Motor neuron (in vitro differentiated cells): ENCODE measurements at places on chromosomes 12 and 14. TPM values are rescaled to one million over a fixed set of nuclear protein-coding genes. Genes with fewer than 3 reads are reported as not detected.

- peak; percentile 7 for ATAC-seq
Observed at GRCh38 chr12:6818222-6818621, 3.4 kb upstream of the GPR162 start.

DNA sequence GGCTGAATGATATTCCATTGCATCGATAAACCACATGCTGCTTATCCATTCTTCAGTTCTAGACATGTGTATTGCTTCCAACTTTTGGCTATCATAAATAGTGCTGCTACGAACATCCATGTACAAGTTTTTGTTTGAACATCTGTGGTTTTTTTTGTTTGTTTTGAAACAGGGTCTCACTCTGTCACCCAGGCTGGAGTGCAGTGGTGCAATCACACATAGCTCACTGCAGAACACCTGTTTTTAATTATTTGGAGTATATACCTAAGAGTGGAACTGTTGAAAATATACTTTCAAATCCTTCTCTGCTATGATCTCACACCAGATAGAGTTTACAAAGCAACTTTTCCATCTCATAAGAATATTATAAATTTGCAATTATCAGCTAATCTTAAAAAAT, 124.2 kb downstream of the TTC7B start:
- no peak for ATAC-seq

DNA sequence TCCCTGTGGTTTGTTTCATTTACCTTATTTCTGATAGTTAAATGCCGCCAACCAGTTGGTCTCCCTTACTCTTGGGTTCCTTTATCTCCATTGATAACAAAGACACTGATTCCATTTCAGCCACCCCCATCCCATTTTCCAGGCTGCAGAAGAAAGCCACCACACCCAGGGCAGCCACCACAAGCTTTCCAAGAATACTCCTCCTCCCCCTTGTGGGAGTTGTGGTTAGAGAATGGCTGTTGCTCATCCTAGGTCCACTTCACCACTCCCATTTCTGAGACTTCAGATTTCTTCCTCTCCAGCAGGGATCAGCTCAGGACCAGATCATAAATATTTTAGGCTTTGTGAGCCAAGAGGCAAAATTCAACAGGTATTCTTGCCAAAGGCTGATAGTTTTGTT, 73.9 kb downstream of the ANO4 start:
- ATAC-seq: no peak

GRCh38 chr12:5777451-5777850, 167.6 kb downstream of the ANO2 start:
- no peak for ATAC-seq

DNA sequence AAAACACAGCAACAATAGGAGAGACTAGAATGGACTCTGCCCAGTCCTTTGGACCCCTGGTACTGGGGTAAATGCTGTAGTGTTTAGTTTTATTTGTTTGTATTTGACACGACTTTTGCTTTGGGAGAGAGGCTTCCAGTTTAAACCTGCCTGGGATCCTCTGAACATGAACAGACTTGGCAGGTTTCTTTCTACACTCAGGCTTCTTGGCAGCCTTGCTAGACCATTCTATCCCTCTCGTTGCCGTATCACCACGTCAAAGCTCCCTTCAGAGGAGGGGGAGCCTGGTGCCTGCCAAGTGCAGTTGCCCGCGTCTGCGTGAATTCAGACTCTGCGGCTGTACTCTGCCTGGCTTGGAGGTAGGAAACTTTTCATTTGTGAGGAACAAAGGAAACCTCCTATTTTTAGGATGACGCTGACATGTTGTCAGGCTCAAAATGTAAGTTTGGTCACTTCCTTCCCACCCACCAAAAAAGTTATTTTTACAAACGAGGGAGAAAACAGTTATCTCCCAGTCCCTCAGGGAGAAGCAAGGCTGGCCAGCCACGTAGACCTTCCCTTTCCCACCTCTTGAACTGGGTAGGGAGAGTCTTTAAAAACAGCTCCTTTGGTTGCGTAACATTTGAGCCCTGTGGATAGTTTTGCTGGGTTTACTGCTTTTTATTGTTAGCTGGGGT, 25.9 kb downstream of the CD9 start:
- peak; percentile 32 for ATAC-seq

FAM161B gene
- 11.6 and 12.6 TPM in 2 replicates for total RNA-seq

C12orf60 gene
- total RNA-seq: 4.1 and 4.5 TPM in 2 replicates

ERC1 gene
- 19.6 and 21.2 TPM in 2 replicates for total RNA-seq
